ENCODE measurements at places on chromosomes 5 and 9.
A peak's percentile ranks its signal among the peaks of the same experiment; 100 is the strongest.

- DNase-seq, result no peak
These were observed 42.0 kb downstream of the WNK2 start for GRCh38 chr9:93225892-93226291.

DNA sequence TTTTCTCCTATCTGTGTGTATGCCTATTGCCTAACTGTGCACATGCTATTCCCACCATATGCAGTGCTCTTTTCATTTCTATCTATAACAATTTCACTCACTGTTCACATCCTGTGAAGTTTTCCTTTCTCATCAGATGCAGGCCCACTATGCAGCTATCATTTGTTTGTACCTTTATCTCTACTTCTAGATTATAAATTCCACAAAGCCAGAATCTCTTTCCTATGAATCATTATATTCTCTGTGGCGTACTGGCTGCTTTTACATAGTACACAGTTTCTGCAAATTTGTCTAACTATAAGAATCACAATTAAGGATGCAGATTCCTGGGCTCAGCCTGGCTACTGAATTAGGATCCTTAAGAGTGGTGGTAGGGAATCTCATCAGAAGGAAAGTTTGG is 600.8 kb upstream of the ARRDC3 start:
- no peak for DNase-seq

- DNase-seq, result no peak
These were observed 20.0 kb downstream of the MRPS30 start for GRCh38 chr5:44828719-44829118.

DNA sequence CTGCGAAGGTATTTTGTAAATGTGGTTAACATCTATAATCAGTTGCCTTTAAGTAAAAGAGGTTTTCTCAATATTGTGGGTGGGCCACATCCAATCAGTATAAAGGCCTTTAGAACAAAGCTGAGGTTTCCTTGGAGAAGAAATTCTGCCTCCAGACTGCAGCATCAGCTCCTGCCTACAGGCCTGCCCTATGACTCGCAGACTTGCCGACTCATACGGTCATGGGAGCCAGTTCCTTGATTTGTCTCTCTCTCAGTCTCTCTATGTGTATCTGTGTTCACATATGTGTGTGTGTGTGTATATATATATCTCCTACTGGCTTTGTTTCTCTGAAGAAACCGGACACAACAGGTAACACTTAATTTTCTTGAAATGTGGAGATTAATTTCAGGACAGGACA is 45.3 kb downstream of the SLC36A1 start:
- DNase-seq, result peak; percentile 57

- no peak for DNase-seq
These were observed 28.1 kb upstream of the SPINK5 start for GRCh38 chr5:148035676-148036075.

DNA sequence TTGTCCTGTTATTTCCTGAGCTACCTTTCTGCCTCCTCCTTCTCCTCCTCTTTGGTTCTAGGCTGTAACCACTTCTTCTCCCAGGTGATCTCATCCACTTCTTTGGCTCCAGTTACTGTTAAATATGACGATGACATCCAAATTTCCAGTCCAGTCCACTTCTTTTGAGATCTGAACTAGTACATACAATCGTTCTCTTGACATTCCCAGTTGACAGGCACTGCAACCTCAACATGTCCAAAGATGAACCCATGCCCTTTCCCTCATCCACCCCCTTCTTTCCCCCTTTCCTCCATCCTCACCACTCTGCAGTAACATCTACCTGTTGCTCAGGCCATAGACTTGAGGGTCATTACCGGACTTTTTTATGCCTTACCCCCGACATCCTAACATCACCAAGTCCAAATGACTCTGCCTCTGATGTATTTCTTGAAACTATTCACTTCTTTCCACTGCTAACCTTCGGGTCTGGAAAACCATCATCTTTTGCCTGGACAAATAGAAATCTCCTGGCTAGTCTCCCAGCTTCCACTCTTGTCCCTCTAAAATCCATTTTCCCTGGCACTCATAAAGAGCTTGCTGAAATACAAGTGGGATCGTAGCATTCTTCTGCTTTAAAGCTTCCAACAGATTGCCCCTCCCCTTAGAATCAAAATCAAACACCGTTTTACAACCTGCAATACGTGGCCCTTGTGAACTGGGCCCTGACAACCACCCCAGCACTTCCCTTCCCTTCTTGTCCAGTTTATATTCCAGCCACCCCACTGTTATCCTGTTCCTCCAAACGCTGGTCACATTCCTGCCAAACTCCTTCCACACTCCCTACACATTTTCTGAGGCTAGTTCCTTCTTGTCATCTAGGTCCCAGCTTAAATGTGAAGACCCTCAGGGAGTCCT is 31.5 kb downstream of the KLF9 start:
- no peak for DNase-seq

DNA sequence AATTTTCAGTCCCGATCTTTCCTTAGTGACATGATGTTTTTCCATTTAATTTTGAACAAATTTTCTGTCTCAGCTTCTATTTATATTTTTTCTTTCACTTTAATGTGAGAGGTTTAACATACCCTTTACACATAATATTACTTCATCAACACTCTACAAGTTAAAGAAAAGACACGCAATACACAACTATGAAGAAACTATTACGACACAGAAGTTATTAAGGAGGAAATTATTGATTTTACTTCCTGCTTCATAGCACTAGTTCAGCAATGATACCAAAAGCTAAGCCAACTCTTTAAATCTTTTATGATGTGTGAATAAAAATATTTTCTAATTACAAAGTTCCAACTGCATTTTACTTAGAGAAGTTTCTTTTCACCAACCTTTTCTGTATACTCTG is 432.3 kb upstream of the DAB2 start:
- DNase-seq, result no peak

DNA sequence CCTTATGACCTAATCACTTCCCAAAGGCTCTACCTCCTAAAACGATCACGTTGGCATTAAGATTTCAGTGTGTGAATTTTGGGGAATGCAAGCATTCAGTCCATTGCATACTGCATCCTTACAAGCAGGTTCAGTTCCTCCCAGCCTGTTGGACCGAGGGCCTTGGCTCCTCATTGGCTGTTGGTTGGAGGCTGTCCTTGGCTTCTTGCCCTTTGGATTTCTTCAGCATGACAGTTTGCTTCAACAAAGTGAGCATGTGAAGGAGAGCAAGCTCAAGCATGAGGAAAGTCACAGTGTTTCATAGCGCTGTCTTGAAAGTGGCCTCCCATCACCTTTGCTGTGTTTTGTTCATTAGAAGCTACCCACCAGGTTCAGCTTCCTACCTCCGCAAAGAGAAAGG is 109.5 kb downstream of the GADD45G start:
- no peak for DNase-seq

DNA sequence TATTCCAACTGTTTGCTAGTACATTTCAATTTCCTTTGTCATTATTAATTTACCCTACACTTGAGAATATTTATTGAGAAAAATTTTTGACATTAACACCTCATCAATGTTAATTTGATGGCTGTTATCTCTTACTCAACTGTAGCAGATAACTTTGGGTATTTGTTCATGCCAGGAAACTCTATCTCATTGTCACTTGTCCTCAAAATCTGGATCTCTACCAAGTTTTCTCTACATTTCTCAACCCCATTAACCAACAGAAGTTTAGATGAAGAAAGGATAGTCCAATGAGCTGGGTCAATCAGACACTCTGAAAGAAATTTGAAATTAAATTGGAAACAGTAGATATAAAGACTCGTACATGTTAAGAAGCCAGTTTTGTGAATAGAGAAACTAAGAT is 395.3 kb downstream of the TUSC1 start:
- no peak for DNase-seq

DNA sequence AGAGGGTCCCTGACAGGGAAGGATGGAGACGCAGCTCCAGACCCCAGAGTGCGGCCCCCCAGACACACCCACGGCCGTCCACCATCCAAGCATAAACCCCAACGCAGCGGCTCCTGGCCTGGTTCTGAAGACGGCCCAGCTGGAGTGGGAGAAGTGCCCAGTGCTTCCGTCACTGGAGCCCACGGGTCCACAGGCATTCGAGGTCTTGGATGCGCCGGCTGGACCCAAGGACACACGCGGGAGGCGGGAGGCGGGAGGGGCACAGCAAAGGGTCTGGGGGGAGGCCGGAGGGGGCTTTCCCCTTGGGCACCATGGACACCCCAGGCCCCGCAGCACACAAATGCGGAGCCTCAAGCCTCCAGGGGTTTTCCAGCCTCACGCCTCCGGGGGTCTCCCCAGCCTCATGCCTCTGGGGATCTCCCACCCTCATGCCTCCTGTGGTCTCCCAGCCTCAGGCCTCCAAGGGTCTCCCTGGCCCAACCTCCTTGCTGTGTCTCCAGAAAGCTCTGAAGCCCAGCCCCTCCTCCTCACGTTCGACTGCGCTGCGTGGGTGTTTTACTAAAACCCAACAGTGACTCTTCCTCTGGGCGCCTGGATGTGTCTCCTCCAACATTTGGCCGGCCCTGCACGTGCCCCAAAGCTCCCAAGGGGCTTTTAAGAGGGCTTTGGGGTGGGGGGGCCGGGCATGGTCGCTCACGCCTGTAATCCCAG is 15.2 kb downstream of the EXD3 start:
- no peak for DNase-seq

All from HT1080 (cell line).